ENCODE measurements at places on chromosomes 4 and X. TPM values are rescaled to one million over a fixed set of nuclear protein-coding genes. Genes with fewer than 3 reads are reported as not detected.
A peak's percentile ranks its signal among the peaks of the same experiment; 100 is the strongest.

- H3K4me1 ChIP-seq: no peaks in the 10 kb centered on the region
- no peak for DNase-seq
- no peaks in the 10 kb centered on the region for H3K27me3 ChIP-seq
- no peak overlapping the region for H3K4me3 ChIP-seq
- H3K27ac ChIP-seq: no peak overlapping the region
Measured at GRCh38 chrX:10483191-10483831, 137.1 kb downstream of the MID1 start.

BEX2 gene
- 87.5 TPM for polyA plus RNA-seq

DNA sequence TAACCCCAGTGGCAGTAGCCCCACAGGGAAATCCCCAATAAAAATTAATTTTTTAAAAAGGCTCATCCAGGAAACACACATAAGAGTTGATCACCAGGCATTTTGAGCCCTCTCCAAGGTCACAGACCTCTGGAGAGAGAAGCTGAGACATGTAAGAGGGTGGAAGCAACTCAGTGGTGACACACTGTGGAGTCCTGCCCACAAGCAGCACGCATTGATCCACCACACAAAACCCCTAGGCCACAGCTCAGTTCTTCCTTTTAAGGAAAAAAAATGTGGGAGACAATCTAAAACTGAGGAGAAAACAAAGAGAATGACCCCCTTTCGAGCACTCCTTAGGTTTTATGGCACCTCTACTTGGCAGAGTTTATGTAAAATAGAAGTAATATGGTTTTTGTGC, 71.7 kb upstream of the S100G start:
- H3K4me1 ChIP-seq: no peaks in the 10 kb centered on the region
- H3K4me3 ChIP-seq: no peak overlapping the region
- H3K36me3 ChIP-seq: peaks cover 9% of the 10 kb centered on the region
- H3K27ac ChIP-seq: no peak overlapping the region
- H3K27me3 ChIP-seq: no peaks in the 10 kb centered on the region

GRCh38 chr4:8685831-8686230, 93.3 kb downstream of the CPZ start:
- DNase-seq: no peak
- no peaks in the 10 kb centered on the region for H3K36me3 ChIP-seq
- H3K27ac ChIP-seq: no peak overlapping the region
- H3K4me1 ChIP-seq: no peaks in the 10 kb centered on the region

GPR34 gene
- polyA plus RNA-seq: 0.27 TPM

CENPE gene
- polyA plus RNA-seq: not detected

DNA sequence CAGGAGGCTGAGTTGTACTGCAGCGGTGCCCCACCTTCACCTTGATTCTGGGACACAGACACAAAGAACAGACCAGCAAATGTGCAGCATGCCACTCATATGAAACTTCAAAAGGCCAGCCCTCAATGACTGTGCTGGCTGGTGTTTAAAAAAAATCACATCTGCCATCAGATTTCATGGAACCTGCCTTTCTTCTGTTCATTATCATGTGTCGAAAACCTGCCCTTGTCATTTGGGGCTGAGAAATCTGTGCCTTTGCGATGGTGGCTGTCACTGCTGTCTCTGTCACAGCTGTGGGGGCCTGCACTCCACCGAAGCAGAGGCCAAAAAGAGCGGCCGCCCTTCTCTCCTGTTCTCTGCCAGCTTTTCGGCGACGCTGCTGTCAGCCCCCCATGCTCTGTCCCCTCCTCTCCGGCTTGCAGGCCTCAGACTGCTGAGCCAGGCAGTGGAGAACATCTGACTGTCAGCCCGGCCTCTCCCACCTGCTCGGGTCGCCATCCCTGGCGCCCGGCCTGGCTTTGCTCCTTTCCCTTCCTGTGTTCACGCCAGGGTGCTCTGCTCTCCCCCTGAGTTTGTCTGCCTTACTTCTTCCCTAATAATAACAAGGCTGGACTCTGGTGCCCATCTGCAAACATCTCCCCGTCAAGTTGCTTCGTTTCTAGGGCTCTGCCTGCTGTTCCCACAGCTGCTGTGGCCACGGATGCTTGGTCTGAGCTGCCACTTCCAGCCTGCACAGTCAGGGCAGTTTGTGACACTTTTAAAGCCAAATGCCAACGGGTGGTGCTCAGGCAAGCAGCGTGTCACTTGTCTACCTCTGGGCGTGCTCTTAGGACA, 355.2 kb downstream of the UNC5C start:
- H3K27me3 ChIP-seq: no peaks in the 10 kb centered on the region
- H3K4me1 ChIP-seq: peaks cover 37% of the 10 kb centered on the region
- no peak for DNase-seq
- H3K4me3 ChIP-seq: no peak overlapping the region
- H3K36me3 ChIP-seq: no peaks in the 10 kb centered on the region

GRCh38 chrX:153774576-153775292, 6.1 kb upstream of the SRPK3 start:
- no peaks in the 10 kb centered on the region for H3K36me3 ChIP-seq
- peaks cover 2% of the 10 kb centered on the region for H3K4me1 ChIP-seq

DNA sequence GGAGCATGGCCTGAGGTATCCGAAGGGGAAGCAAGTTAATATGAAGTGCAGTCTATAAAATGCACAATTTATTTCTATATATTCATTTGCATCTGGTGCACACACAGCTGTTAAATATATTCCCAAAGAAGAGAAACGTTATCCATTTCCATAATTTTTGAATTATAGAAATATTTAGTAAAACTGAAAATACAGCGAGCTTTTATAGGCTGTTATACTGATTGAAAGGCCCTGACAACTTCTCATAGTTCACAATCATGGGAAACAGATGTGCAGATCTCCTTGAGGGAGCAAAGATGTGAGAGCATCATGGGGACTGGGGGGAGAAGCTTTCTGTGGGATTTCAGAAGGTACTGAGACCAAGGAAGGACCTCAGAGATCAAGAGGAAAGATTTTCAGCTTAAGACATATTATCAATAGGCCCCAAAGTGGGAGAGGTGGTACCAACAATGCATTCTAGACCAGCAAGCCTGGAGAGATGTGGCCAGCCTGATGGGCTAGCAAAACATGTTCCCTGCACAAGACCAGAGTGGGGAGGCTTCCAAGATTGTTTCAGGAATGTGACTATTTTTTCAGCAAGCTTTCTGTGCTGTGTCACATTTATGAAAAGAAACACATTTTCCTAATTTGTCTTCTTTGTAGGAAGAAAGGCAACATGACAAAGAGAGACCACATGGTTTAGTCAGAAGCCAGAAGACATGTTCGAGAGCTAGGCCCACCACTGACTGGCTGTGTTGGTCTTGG, 256.0 kb upstream of the SFRP2 start:
- H3K4me3 ChIP-seq: no peak overlapping the region
- no peaks in the 10 kb centered on the region for H3K4me1 ChIP-seq
- H3K27me3 ChIP-seq: peaks cover 7% of the 10 kb centered on the region
- H3K36me3 ChIP-seq: no peaks in the 10 kb centered on the region

XG gene
- not detected for polyA plus RNA-seq

ZRSR2 gene
- polyA plus RNA-seq: 27.7 TPM

DNA sequence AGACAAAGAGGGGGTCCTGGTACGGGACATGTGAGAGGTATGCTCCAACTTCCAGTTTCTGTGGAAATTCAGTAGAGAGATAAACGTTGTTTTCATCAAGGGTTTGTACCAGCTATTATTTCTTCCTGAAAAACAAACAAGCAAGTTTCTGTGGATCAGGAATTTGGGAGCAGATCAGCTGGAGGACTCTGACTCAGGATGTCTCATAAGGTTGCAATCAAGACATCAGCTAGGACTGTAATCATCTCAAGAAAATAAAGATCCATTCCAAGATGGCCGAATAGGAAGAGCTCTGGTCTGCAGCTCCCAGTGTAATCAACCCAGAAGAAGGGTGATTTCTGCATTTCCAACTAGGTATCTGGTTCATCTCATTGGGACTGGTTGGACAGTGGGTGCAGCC, 23.5 kb upstream of the NFKB1 start:
- H3K4me1 ChIP-seq: no peaks in the 10 kb centered on the region
- H3K36me3 ChIP-seq: no peaks in the 10 kb centered on the region
- no peaks in the 10 kb centered on the region for H3K27me3 ChIP-seq
- no peak overlapping the region for H3K4me3 ChIP-seq
- DNase-seq: no peak
- no peak overlapping the region for H3K27ac ChIP-seq

GPC3 gene
- polyA plus RNA-seq: 3.9 TPM

HEPH gene
- not detected for polyA plus RNA-seq

- DNase-seq: no peak
- no peak overlapping the region for H3K27ac ChIP-seq
- peaks cover 20% of the 10 kb centered on the region for H3K27me3 ChIP-seq
- H3K4me1 ChIP-seq: peaks cover 19% of the 10 kb centered on the region
- H3K4me3 ChIP-seq: peak overlapping the region; percentile 53
Measured at GRCh38 chr4:3372264-3372932, 69.4 kb upstream of the HGFAC start.

- H3K27me3 ChIP-seq: no peaks in the 10 kb centered on the region
- no peak overlapping the region for H3K27ac ChIP-seq
- H3K36me3 ChIP-seq: no peaks in the 10 kb centered on the region
- H3K4me3 ChIP-seq: no peak overlapping the region
- H3K4me1 ChIP-seq: no peaks in the 10 kb centered on the region
Measured at GRCh38 chr4:94728056-94728766, 29.5 kb upstream of the BMPR1B start.

DNA sequence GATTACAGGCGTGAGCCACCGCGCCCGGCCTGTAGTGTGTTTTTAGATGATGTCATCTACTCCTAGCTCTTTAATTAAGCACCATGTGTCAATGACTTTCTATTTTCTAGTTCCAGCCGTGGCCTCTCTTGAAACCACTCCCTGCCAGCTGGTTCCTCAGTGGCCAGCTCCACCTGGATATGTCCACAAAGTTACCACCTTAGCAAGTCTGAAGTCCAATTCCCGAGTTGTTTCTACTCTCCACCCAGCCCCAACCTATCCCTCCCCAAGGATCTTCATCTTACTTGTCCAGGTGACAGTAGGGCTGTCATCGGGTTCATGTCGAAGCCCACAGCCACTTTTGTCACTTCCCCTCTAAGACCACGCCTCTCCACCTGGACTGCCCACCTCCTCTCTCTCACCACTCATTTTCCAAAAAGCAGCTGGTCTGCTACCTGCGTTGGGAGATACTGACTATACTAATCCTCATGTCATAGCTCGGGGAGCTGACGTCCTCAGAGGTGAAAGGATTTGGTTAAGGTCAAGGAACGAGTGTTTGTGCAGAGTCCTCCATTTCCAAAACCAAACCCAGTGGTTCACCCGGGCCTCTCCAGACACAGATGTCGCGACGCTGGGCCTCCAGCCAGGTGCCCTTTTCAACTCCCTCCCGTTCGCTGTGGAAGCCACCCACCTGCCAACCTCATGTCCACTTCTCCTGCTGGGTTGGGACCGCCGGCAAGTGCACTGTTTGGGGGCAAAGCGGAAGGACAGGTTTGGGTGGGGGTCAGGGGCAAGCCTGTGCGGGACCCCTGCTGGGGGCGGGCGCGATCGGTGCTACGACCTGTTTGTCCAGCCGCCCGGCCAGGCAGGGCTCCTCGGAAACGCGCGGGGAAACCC, 704 bp downstream of the FAM3A start:
- H3K27ac ChIP-seq: peak overlapping the region; percentile 90
- H3K27me3 ChIP-seq: no peaks in the 10 kb centered on the region
- H3K36me3 ChIP-seq: peaks cover 2% of the 10 kb centered on the region
- peak; percentile 7 for DNase-seq
- H3K4me3 ChIP-seq: peak overlapping the region; percentile 85

NOCT gene
- polyA plus RNA-seq: 0.51 TPM

SMIM9 gene
- polyA plus RNA-seq: not detected

DNA sequence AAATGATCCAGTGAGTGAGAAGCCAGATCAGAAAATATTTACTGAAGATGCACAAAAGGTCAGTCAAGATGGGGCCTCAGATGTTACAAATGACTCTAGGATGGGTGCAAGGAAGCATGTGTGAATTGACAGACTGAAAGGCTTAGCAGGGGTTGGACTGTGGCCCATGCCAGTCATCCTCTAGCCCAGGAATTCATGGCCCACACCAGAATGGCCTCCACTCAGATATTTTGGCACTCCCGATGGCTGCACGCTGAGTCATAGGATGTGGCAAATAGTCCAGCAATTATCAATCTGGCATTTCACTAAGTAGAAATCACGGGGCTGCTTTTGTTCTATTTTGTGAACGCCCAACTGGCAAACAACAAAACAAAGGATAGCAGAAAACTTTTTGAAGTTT, 406.5 kb downstream of the IQCM start:
- H3K36me3 ChIP-seq: no peaks in the 10 kb centered on the region
- no peaks in the 10 kb centered on the region for H3K4me1 ChIP-seq
- no peak overlapping the region for H3K27ac ChIP-seq
- no peaks in the 10 kb centered on the region for H3K27me3 ChIP-seq
- DNase-seq: no peak
- no peak overlapping the region for H3K4me3 ChIP-seq

GRCh38 chr4:102713096-102713495, 47.7 kb downstream of the MANBA start:
- DNase-seq: no peak
- peaks cover 4% of the 10 kb centered on the region for H3K4me1 ChIP-seq
- no peak overlapping the region for H3K4me3 ChIP-seq
- H3K36me3 ChIP-seq: peaks cover 8% of the 10 kb centered on the region
